ENCODE measurements at places on chromosomes 12 and 14.

DNA sequence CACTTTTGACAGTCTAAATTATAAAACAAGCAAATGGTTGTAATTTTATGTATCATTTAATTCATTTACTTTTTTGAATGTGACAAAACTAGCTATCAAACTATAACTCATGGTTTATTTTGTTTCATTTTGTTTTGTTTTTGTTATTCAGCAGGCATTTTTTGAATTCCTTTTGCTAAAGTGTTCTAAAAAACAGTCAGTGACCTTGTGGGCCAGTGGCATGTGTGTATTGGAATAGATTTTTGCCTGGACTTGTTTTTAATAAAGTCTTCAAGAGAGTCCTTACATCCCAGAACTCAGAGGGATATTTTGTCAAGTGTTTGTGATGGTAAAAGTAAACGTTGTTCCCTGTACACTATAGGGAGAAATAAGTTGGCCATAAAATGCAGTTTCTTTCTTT lies 369.7 kb upstream of the SYT1 start:
- DNase-seq, result no peak

DNA sequence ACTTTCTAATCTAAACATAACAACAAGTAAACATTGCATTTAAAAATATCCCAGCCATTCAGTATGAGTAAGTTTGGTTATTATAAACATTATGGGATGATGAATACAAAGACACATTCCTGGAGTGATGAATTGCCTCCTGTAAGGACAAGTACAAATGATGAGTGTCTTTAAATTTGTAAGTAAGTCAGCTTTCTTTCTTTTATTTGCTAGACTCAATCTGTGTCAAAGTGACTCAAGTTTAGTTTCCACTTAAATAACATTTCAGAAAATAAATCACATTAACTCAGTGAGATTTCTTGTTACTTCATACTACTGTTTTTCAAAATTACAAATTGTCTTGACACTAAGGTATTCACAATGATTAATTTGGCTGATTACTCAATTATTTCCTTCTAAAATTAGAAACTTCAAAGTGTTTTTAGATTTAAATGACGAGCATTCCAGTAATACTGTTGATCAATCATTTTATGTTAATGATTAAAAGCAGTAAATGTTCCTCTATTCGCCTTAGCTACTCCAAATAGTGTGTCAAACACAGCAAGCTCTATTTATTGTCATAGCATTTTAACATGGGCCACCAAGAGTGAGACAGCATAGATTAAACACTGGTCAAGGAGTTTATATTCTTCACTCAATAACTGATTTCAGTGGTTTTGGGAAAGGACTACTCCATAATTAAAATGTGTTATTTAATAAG lies 658.0 kb upstream of the MDGA2 start:
- DNase-seq, result no peak

DNA sequence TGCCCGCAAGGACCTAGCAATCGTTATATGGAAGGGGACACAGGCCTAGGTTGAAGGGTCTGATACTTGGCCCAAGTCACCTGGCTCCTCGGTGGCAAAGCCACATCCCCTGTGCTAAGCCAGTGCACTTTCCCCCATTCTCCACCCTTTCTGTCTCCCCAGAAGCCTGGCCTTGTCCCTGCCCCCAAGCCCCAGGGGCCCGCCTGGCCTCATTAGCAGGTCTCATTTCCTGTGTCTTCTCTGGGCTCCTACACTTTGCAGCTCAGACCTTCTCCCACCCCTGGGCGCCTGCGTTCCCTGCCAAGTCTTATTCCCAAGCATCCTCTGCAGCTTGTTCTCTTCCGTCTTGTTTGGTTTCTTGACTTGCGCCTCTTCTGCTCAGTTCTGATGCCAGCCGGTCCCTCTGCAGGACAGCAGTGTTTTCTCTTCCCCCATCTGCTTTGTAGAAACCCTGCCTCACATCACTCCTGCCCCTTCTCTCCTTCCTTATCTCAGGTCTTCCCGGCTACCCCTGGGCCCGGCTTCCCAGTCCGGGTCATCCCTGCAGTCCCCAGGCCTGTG lies 66.7 kb downstream of the SLC24A4 start:
- no peak for DNase-seq

GRCh38 chr12:77133566-77133965 lies 68.2 kb upstream of the E2F7 start:
- DNase-seq, result no peak

- no peak for DNase-seq
Measured at GRCh38 chr12:52604859-52605258, 3.6 kb upstream of the KRT72 start.

GRCh38 chr12:45350861-45351260 lies 135.0 kb downstream of the ANO6 start:
- no peak for DNase-seq

DNA sequence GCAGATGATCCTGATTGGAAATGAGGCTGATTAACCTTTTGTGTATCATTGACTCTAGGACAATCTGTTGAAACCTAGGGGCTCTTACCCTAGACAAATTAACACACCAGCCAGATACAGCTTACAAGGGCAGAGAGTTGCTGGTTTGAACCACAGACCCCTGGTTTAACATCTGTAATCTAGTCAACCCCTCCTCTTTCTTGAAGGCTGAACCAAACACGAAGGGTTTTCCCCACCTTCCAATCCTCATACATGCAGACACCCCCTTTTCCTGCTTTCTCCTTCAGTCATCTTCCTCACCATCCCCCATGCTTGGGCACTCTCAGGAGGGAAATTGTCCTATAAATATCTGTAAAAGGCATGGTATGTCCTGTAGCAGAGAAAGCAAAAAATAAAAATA lies 126.0 kb upstream of the HIF1A start:
- no peak for DNase-seq

GRCh38 chr12:9910716-9911421 lies 21.3 kb downstream of the CLEC2A start:
- DNase-seq, result no peak

DNA sequence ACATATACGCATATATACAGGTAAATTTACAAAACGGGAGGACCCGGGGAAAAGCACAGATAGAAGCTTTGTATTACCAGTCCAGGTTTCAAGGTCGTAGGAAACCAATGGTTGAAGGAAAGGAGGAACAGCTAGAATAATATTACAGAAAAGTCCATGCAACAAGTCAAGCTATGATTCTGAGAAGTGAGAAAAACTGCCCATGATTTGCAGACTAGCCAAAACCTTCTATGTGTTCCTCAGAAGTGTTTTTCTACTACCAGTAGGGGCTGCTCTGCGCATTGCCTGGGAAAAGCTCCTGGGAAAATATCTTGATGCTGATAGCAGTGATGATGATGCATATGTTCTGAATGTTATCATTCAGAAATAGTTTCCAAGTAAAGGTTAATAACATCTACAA lies 2.2 kb downstream of the PDZRN4 start:
- DNase-seq, result no peak

DNA sequence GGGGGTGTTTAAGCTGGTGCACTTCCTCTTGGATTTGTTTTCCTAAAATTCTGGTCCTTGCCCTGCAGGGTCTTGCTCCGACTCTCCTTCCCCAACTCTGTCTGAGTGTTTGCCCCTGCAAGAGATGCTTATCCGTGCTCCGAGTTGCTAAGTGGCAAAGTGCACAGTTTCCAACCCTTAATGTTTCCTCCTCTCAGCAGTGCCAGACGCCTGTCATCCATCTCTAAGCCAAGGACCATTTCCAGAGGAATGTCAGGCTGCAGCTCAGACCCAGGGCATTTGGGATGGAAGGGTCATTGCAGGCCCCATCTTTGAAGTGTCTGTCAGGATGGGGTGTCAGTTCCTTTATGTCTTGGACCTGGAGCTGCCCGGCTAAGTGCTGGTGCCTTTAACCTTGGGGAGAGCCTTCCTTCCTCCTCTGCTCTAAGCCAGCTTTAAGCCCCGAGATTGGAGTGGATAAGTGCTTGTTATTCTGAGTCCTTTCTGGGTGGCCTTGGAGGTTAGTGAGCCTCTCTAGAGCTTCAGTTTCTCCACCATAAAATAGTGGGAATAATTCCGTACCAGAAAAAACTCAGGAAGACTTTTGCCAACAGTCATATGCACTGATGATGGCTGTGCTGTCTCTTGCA lies 15.0 kb downstream of the WNT5B start:
- DNase-seq, result no peak

DNA sequence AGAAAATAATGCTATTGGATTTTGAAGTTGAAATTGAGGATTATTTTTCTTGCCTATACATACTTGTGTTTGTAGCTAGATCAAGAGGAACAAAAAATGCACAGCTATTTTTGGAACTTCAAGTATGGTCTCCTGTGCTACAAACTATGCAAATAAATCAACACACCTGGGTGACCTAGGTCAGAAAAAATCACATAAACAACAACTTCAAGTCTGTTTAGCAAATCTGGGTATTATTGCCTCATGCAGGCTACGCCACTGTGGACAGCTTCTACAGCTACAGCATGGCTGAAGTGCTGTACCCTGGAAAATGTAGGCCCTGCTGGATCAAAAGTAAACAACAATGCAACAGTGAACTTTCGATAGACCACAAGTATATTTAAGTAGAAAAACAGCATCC lies 87.5 kb downstream of the SLC6A15 start:
- no peak for DNase-seq

GRCh38 chr12:127903146-127903545 lies 363.8 kb upstream of the TMEM132C start:
- DNase-seq, result no peak

DNA sequence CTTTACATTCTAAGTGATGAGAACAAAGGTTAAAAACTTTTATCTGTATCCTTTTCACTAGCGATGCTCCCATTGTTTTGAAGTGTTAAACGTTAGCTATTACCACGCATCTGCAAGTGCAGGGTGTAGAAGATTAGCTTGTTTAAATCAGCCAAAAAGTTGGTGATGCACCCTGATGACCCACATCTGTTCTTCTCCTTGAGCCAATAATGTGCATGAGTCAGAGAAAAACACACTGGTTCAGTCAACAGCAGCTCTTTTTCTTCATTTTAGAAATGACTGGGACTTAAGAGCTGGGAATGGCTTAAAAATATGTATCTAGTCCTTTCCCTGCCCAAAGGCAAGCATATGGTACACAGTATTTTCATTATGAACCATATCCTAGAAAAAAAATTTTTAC lies 323.5 kb upstream of the PDE3A start:
- DNase-seq, result no peak

- DNase-seq, result no peak
Measured at GRCh38 chr12:114425031-114425626, 19.2 kb upstream of the TBX5 start.

- DNase-seq, result no peak
Measured at GRCh38 chr12:104699489-104700190, 242.9 kb downstream of the CHST11 start.

All from CD4-positive, alpha-beta T cell treated with Interleukin-21 for 1 hour (primary cell).